ENCODE measurements at places on chromosomes 13 and 19.

- no peak for DNase-seq
Measured at GRCh38 chr19:15112385-15112784, 5.2 kb downstream of the SYDE1 start.

DNA sequence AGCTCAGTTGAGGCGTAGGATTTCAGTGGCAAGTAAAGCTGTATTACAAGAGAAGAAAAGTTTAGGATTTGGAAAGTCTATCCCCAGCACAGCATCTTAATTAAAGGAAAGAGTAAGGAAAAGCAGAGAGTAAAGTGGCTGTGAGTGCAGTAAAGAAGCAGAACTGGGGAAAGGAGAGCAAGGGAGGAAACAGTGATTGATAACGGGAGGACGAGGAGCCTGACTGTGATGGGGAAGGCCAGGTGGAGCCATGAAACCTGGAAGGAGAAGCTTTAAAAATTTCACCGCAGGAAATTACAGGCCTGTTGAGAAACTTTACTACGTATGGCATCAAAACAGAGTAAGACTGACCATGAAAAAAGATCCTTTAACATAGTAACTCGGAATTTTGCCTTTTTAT is 175.6 kb downstream of the SHISA2 start:
- no peak for DNase-seq

DNA sequence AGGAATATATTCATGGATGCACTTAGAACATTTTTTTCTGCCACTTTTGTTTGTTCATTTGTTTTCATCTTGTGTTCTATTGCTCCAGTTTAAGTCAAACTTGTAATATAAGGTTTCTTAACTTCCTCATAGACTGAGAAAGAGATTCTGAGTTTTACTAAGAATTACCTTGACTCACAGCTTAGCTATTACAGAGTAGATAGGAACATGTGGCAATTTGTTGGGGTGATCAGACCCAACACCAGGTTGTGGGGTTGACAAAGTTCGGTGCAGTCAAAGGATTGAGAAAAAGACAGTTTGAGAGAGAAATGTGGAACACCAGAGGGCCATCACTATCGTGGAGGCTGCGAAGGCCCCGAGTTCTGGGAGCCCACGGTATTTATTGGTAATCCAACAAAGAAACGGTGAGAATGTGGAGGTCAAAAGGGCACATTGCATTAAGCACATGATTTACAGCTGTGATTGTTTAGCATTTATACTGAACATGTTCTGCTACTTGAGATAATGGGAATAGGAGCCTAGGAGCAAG is 2526.0 kb downstream of the PCDH9 start:
- no peak for DNase-seq

DNA sequence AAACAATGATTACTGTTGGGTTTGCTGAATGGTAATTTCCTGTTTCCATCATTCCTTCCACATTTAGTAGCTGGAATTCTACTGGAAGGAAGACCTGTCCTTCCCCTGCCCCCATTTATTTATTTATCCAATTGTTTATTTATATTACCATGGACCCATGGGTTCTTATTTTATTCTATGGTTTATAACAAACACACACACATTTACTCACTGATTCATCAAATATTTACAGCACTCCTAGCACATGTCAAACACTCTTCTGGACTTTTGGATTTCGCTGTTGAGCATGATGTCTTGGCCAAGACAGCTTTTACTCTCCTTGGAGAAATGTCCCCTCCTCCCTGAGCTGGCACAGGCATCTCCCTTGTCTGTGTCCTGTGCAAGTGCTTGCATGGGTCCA is 227.8 kb upstream of the MAB21L1 start:
- no peak for DNase-seq
